ENCODE measurements at places on chromosomes 12 and 14. TPM values are rescaled to one million over a fixed set of nuclear protein-coding genes. Genes with fewer than 3 reads are reported as not detected.

TESPA1 gene
- total RNA-seq: 0.65 TPM

LPAR5 gene
- total RNA-seq: 2.6 TPM

FAM222A gene
- 7.8 TPM for total RNA-seq

KRT2 gene
- not detected for total RNA-seq

EIF5 gene
- 222 TPM for total RNA-seq

FIGNL2 gene
- total RNA-seq: 0.32 TPM

NRXN3 gene
- 4.1 TPM for total RNA-seq

- no peak for DNase-seq
Observed at GRCh38 chr12:20627001-20627588, 68.0 kb upstream of the SLCO1C1 start.

GRCh38 chr14:102496958-102497744 is 12.4 kb downstream of the ANKRD9 start:
- DNase-seq: no peak

DNA sequence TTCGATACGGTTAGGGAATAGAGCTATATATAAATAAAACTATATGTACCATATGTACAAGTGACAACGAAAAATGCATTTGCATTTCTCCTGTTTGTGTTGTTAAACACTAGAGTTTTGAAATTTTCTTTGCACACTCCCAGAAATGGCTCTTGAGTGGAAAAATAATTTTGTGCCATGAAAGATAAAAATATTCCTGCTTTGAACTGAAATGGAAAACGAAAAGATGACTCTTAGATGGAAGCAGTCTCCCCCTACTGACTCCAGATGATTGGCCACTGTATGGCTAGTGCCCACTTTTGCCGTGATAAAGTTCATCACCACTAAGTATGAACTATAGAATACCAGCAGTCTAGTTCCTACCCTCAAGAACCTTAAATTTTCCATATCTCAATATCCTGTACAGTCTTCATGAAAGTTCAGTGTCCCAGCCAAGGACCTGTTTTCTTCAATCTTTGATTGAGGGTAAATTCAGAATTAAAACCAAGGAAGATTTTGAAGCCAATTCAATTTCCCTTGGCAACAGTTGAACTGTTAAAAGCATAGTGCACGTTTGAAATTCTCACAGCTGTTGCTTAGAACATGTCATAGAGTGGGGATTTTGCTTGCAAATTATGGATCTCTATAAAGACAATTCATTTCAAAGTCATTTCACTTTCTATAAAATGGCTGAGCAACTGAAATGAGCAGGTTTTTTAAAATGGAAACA is 1.6 kb upstream of the PPP2R5E start:
- DNase-seq: no peak

DNA sequence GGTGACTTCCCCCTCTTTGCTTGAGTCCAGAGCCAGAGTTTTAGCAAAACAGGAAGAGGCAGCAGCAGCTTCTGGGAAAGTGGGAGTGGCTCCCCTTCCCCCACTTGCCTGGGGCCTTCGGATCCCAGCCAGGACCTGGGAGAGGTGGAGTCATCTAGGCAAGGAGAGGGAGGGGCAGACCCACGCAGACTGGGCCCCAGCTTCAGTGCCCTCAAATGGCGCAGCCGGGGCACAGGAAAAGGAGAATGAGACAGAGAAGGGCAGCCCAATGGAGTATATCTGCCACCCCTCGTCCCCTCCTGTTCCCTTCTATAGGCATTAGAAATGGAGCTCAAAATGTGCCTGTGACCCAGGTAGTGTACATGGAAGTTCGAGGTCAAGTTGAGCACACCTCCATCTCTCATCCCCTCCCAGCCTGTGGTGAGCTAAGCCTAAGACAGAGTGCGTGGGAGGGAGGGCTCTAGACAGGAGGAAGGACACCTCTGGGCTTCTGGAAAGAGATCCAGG is 9.3 kb upstream of the HDAC7 start:
- peak; percentile 90 for DNase-seq

DNA sequence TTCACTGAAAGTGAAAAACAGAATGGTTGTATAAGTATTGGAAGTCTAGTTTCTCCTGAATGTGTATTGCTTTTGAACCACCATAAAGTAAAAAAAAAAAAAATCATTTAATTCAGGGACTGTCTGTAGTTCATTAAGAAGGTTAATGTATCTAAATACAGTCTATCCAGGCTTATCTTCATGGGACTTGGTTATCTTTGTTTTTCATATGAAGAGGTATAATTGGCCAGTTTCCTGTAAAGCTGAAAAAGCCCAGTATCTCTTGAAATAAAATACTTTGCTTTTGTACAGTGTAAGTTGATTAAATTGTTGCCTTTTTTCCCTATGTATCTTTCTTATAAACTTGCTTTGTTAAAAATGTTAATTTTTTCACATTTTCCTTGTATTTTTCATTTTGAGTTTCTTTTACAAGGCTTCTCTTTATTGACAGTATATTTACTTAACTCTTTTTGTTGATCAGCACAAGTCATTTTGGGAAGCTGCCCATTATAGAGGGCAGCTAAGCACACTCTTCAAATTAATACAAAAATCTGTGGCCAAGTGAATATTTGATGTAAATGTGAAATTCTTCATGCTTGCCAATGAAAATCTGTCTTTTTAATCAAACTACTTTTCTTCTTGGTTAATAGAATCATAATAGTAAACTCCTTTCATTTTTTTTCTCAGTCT is 156.0 kb downstream of the TMTC3 start:
- no peak for DNase-seq

- no peak for DNase-seq
Observed at GRCh38 chr12:2395354-2395977, 342.7 kb downstream of the CACNA1C start.

GRCh38 chr12:126747530-126748149 is 1519.3 kb upstream of the TMEM132C start:
- DNase-seq: no peak

DNA sequence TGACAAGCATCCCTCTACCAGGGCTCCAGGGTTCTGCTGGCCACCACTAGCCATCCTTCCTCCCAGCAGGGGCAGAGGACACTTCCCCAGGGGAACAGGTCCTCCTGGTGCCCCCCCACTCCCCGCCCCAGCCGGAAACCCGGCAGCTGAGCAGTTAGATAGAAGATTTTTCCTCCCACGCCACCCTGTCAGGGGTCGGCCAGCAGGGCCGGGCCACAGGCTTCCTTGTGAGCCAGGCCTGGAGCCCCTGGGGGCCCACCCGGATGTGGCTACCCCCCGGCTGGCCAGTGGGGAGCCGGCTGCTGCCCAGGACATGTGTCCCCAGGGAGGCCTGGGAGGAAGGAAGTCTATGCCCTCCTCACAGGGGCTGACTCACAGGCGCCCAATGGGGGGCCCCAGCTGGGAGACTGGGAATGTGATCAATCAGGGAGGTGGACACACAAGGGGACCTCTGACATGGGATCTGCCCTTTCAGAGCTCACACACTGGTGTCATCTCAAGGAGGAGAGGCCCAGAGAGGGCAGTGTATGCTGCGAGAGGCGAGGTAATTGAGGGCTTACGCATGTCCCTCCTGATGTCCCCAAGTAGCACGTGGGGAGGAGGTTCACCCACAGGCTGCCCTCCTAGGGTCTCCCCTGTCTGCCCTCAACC is 4.2 kb downstream of the SH2B3 start:
- DNase-seq: peak; percentile 83

DNA sequence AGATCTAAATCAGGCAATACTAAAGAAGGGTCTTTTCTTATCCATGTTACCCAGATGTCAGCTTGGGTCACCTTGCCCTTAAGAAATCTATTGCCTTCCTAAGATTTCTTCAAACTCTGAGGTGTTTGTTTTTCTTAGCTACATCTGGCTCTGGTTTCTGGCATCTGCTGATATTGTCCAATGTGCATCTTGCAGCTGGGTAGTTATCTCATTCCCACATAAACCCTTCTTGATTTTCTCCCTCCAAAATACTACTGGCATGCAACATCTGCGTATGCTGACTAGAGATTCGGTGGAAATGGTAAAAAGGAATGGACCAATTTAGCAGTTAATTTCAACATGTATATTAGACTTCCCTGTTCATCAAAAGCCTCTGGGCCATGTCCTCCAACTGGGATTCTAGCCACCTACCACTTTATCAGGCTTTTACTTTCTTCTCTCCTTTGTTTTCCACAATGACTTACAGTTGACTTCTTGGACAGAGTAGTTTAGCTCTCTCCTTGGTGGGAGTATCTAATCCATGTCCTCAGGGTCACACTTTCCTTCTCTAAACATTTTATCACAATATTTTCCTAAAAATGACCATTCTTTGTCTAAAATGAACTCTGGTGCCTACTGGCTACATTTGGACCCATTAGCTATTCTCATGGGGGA is 324.8 kb upstream of the FAR2 start:
- DNase-seq: no peak

DNA sequence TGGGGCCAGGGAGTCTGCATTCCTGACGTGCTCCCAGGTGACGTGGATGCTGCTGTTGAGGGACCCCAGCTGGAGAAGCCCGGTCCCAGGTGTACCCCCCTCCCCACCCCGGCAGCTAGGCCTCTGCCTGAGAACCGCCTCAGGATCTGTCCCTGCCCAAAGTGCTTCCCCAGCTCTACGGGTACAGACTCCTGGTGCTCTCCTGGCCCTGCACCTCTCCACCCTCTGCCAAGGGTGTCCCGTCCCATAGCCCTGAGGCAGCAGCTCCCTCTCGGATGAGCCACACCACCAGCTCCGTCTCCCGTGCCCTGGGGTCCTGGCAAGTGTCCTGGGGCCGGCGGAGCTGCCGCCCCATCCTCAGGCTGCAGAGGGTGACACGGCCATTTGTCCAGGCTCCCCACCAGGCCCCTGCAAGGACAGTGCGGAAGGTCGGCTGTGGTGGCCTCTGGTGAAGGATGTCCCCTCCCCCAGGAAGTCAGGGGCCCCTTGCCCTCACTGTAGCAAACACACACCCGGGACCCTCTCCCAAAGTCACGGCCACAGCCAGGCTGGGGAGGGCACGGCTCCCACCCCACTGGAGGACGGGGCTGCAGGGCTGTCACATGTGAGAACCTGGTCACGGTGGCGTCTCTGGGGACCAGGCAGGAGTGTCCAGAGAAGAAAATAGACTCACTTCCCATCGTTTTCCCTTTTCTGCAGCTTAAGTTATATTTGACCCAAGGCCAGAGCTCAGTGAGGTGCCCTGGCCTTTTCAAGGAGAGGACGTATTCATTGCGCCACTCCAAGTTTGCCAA is 74.4 kb upstream of the FBRSL1 start:
- DNase-seq: no peak

- DNase-seq: no peak
Observed at GRCh38 chr12:129115558-129115957, 262.3 kb downstream of the GLT1D1 start.

- no peak for DNase-seq
Observed at GRCh38 chr14:102430212-102430908, 67.6 kb downstream of the TECPR2 start.

- no peak for DNase-seq
Observed at GRCh38 chr12:58701536-58701935, 218.8 kb downstream of the LRIG3 start.

GRCh38 chr12:117968826-117969659 is at the start of gene KSR2:
Gene KSR2, minus strand, starts transcription at chr12:117968990. Its CDS starts 735 bp downstream, at chr12:117968255.
- DNase-seq: no peak

GRCh38 chr14:95503365-95504134 is 12.9 kb downstream of the SYNE3 start:
- DNase-seq: no peak

GRCh38 chr12:16955083-16955657 is 349.2 kb upstream of the LMO3 start:
- no peak for DNase-seq

DNA sequence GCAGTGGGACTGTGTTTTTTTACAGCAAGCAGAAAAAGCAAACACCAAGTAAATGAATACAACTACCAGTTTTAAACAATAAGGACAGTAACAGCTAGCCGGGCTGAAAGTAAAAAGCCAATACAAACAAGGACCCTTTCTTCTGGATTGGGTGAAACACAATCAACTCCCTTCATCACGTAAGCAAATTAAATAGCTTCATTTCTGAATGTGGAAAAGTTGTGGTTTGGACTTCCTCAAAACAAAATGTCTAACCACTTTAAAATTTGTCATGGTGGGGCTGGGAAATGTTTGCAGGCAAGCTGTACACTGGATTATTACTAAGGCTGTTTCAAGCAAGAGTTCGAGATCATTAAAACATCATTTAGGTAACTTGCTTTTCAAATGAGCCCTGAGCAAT is 47.4 kb downstream of the TCHP start:
- DNase-seq: no peak
